ENCODE measurements at places on chromosomes 7 and 10. TPM values are rescaled to one million over a fixed set of nuclear protein-coding genes. Genes with fewer than 3 reads are reported as not detected.

Gene FAM20C
- 34.7 TPM for total RNA-seq

Gene TMEM120A
- total RNA-seq, result 44.9 TPM

Gene KLLN
- 0.51 TPM for total RNA-seq

Gene PDE1C
- total RNA-seq, result 3.7 TPM

Gene EBLN1
- not detected for total RNA-seq

Gene HOXA5
- 6.8 TPM for total RNA-seq

Gene SLC18A3
- total RNA-seq, result not detected

Gene CAMK1D
- total RNA-seq, result 8.8 TPM

Gene OR6B1
- total RNA-seq, result not detected

Gene CALHM1
- not detected for total RNA-seq

Gene CCDC172
- not detected for total RNA-seq

Gene RASA4B
- 2.1 TPM for total RNA-seq
